NCI-H187 (cell line): ENCODE measurements at places on chromosomes 13 and 19.

DNA sequence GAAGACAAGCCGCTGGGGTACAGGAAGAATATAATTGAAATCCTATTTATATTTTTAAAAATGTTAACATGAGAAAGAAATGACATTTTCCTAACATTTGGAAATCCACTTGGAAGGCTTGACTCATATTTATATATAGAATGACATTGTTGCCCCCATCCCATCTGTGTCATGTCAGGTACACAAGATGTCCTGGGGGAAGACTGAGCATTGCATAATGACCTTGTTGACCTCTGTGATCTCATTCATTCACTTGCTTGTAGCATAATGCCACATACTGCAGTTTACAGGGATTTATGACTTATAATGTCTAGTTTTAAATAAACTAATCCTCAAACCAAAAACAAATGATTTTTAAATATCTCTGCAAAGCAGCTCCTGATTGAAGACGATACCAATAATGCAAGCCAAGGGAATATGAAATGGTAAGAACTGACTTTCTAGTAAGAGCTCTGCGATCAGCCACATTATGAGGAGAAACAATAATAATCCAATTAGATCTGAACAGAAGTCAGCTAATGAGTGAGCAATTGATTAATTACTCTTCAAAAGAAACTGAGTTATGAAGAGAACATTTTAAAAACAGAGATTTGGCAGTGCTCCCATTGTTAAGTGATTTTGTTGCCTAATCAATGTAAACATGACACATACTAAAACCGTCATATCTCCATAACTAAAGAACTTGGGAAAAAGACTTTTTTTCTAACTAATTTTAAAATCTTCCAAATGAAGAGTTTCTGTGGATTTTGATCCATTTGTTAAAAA is 21.2 kb upstream of the VWA8 start:
- DNase-seq = no peak

GRCh38 chr19:7864690-7865074 is 9.5 kb downstream of the PRR36 start:
- DNase-seq = no peak

DNA sequence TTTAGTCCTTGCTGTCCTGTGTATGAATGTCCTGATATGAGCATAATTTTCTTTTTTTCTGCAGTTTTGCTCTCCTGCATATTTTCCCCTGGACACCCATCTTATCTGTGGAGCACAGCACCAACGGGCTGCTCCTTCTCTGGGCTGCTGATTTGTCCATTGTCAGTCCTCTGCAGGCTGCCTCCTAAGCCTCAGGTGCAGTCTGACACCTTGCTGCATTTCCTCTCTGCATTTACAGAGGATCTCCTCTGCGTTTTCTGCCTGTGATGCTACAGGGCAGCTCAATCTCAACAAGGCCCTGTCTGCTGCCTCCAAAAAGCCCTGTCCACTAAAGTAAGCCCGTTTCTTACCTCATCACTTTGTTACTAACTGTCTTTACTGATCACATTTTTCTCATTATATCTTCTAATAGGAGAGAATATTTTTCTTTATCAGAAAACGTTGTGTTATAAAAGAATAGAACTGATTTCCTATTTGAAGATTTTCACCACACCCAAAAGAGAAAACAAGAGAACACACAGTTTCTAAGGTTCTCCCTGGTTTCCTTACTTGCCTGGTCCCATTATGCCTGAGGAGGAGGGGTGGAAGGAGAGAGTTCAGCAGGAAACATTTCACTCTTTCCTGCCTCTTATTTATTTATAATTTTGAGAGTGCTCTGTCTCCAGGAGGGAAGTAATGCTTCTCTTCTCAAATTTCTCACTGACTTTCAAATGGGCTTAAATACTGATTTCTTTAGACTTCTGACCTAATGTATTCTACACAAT is 65.6 kb upstream of the TDRD3 start:
- DNase-seq = no peak

- DNase-seq = peak; percentile 48
These were observed 3.7 kb downstream of the FUZ start for GRCh38 chr19:49809160-49809940.

GRCh38 chr19:20167651-20168122 is 673 bp downstream of the ZNF486 start:
- DNase-seq = no peak

DNA sequence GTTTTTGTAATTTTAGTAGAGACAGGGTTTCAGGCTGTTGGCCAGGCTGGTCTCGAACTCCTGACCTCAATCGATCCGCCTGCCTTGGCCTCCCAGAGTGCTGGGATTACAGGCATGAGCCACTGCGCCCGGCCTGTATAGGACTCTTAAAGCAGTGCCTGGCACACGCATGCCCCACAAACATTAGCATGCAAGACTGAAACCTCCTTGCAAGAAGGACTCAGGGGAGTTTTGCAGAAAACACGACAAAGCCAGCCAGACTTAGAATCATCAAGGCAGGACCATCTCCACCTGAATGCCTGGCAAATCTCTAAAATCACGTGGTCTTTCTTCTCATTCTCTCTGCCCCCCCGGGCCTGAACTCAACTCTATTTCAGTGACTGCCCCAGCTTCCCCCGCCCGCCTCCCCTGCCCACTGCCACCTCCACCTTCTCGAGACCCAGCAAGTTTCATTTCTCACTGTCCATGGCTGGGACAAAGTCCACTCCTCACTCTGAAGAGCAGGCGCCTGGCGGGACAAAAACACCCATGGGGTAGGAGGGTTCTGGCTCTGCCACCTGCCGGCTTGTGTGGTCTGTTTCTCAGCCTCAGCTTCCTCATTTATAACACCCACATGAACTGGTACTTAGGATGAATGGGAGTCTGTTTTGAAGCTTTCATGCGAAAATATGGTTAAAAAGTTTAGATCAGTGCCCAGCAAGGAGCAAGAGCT is 2.4 kb downstream of the TICAM1 start:
- no peak for DNase-seq

DNA sequence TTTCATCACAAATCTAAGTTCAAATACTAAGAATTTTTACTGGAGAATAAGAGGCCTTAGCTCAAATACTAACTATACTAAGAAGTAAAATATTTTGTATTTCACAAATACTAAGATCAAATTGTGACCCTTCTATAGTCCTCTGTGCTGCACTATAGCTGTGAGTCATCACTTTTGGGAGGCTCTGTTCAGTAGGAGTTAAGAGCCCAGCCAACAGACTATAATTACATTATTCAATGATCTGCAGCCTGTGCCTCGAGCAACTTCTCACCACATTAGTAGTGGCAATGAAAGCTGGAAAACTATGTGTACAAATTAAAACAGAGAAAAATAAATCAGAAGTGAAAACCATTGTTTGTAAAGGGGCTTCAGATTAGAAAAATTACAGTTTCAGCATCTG is 147.3 kb upstream of the GPC6 start:
- no peak for DNase-seq

DNA sequence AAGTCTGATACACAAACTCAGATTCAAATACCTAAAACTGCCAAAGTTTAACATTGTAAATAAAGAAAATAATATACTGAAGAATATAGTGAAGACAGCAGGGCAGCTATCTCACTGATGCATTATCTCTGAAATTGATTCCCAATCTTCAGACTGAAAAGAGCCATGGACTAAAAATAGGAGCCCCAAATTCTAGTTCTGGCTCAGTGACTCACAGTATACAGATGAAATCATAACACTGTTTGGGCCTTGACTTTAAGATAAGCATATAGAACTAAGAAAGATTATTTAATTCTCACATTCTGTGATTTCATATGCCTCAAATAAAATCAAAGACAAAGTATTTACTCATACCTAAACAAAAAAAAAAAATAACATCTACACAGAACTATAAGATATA is 53.9 kb downstream of the RBM26 start:
- no peak for DNase-seq

DNA sequence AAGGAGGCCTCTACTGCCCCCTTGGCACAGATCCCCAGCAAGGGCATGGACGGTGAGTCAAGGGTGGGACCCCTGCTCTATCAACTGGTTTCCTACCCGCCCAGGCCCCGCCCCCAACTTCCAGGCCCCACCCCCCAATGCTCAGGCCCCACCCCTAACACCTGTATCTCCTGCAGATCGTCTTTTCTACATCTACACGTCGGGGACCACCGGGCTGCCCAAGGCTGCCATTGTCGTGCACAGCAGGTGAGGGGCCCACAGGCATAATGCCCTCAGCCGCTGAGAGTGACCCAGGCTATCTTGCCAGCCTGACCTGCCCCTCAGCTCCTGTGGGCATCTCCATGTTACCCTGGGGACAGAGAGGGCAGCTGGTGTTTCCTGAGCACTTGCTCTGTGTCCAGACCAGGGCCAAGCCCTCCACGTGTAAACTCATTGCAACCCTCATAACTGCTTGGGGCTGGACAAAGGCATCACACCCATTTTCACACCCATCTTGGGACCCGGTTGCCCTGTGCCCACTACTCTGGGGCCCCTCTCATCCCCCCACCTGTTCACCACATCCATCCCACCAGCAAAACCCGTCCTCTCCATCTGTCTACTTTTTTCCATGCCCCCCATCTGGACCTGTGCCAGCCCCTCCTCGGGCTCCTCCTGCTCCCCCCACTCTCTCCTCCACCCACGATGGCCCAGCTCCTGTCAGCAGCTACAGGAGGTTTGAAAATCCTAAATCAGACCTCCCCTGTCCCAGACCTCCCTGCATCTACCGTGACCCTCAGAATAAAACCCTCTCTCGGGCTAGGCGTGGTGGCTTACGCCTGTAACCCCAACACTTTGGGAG is 17.2 kb downstream of the SLC27A1 start:
- DNase-seq = no peak

DNA sequence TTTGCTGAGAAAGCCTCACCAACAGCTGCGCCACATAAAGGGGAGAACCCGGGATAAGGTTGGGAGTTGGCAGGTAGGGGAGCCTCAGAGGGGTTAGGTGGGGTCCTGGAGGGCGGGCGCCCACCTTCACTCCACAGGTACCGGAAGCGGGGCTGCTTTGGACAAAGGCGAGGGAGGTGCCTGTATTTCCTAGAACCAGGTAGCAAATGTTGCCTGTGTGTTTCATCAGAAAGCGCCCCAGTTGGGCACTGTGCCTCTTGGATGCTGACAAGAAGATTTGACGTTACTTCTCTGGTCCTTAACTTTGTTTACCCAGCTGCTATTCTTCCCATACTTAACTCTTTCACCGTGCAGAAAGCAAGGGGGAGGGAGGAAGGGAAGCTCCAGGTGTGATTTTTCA is 278.9 kb downstream of the ZNF536 start:
- DNase-seq = no peak

DNA sequence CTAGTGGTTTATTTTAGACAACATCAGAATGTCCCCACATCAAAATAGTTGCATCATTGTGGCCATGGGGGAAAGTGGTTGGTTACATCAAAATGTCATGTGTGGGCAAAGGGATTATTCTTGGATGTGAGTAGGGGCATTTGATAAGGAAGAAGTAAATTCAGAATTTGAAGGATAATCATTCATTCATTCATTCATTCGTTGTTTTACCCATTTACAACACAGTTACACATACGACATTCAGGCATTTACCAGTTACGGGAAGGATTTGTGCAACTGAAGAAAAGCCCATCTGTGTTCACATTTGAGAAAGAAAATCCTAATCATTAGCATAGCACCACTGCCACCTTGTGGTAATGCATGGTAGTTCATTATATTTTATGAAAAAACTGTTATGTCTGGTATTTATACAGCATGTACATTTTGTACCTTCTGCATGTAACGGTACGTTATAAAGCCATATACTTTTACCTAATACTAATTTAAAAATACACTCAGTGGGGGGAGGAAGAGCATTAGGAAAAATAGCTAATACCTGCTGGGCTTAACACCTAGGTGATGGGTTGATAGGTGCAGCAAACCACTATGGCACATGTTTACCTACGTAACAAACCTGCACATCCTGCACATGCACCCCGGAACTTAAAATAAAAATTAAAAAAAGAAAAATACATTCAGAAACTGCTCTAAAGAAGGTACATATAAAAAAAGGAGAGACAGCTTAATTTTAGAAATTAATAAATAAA is 62.1 kb downstream of the DGKH start:
- DNase-seq = peak; percentile 43

- no peak for DNase-seq
These were observed 99.3 kb upstream of the GJB6 start for GRCh38 chr13:20331419-20331818.

DNA sequence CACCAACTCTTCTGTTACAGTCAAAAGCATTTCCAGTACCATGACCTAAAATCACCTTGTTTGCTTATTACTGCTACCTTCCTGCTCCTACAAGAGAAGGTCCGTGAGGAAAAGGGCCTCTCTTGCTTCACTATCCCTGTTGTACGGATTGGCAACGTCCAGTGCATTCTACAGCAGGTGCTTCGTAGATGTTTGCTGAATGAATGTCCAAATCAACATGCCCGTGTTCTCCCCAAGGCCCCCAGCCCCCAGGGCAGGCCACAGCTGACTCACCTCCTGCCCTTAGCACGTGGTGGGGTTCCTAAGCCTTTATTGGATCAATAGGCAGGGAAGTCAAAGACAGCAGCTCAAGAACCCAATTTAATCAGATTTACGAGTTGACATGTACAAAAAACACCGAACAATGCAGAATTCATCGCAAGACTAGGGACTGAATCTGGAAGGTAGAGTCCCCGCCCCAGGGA is 5.5 kb upstream of the NAPA start:
- DNase-seq = no peak
